T-helper 2 cell treated with Interferon-gamma antibody and Interleukin-4, amounts not matched to agents 100 ng/mL and 5 ng/mL, for 36 hours (primary cell): ENCODE measurements at places on chromosomes 16 and 17. TPM values are rescaled to one million over a fixed set of nuclear protein-coding genes. Genes with fewer than 3 reads are reported as not detected.

Gene UBALD1
- 19.6 and 22.1 TPM in 2 replicates for total RNA-seq

Gene KRT222
- total RNA-seq = not detected in 2 replicates

Gene HSBP1
- 67.7 and 73.1 TPM in 2 replicates for total RNA-seq

Gene KRTAP4-1
- not detected in 2 replicates for total RNA-seq

Gene RCVRN
- total RNA-seq = not detected in 2 replicates

Gene GFAP
- total RNA-seq = not detected in 2 replicates

Gene TBC1D3I
- total RNA-seq = 0.77 and 0.84 TPM in 2 replicates

Gene ZSCAN10
- total RNA-seq = 0.11 and 0.30 TPM in 2 replicates

Gene MYO15A
- 0.23 and 0.68 TPM in 2 replicates for total RNA-seq

Gene ZG16
- not detected in 2 replicates for total RNA-seq

Gene TMEM95
- total RNA-seq = not detected in 2 replicates

Gene BOLA2B
- total RNA-seq = 168 and 178 TPM in 2 replicates

Gene ELOB
- total RNA-seq = 232 TPM in 2 replicates

Gene LLGL2
- 19.1 and 20.5 TPM in 2 replicates for total RNA-seq

Gene CDH8
- total RNA-seq = 0.43 TPM in 1 of 2 replicates, not detected in the other

Gene OTOP3
- total RNA-seq = not detected in 2 replicates

Gene CRYBA1
- not detected in 2 replicates for total RNA-seq

Gene SLC6A2
- not detected in 2 replicates for total RNA-seq

Gene TLCD2
- total RNA-seq = 0.07 and 0.11 TPM in 2 replicates

Gene SLC35G6
- not detected in 2 replicates for total RNA-seq

Gene B4GALNT2
- 0.02 TPM in 1 of 2 replicates, not detected in the other for total RNA-seq

Gene TNFSF13
- 3.2 TPM in 2 replicates for total RNA-seq

Gene TNFSF12
- total RNA-seq = 66.6 and 67.0 TPM in 2 replicates

Gene TBX2
- total RNA-seq = 0.05 TPM in 1 of 2 replicates, not detected in the other

Gene HS3ST3A1
- 4.5 and 6.3 TPM in 2 replicates for total RNA-seq

Gene TOM1L1
- total RNA-seq = 0.16 and 0.68 TPM in 2 replicates

Gene MYADML2
- total RNA-seq = not detected in 2 replicates

Gene CALB2
- not detected in 2 replicates for total RNA-seq

Gene CCL5
- total RNA-seq = 46.4 and 48.3 TPM in 2 replicates
